ENCODE measurements at places on chromosomes 12 and 14.

DNA sequence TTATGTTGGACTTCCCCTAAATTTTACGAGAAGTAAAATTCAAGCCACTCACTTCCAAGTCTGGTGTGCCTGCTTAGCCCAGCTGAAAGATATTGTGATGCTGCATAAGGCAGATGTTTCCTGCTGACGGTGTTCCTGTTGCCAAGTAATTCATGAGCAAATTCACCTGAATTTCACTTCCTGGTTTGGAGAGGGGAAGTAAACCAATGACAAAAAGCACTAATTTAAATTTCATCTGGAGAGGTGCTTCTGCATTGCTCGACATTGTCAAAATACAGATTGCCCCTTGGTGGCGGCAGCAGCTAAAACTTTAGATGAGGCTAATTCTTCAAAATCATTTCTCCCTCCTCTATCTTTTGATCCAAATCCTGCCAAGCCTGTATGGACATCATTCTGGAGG, 281.1 kb downstream of the AACS start:
- no peak for DNase-seq

DNA sequence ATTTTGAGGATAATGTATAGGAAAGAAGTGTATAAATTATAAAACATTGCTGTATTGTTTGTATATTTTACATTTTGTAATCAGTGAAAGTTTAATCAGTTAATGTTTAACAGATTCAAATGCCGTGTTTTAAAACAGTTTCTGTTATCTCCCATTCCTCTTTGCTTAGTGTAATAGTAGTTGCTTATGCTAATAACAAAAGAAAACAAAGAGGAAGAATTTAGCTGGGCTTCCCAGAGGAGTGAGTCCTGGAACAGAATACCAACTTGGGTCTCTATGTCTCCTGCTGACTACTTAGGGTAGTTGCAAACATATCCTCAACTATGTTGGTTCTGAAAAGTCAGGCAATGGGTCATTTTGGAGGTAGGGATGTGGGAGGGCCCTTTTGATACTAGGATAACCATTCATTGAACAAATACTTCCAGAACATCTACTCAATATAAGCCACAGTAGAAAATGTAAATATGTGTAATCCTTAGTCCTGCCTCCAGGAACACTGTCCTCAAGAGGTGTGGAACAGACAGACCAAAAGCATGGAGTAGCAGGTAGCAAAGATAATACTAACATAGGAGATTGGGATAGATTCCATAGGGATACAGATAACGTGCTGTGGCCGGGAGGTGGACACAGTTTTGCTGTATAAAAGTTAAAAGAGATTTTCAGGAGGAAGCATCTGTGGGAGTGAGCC, 36.1 kb upstream of the EVL start:
- no peak for DNase-seq

GRCh38 chr12:117067016-117067415, 32.2 kb downstream of the TESC start:
- no peak for DNase-seq

- DNase-seq, result no peak
Observed at GRCh38 chr14:54457609-54457996, 16.4 kb upstream of the CNIH1 start.

GRCh38 chr14:65290830-65291229, 121.7 kb upstream of the FUT8 start:
- DNase-seq, result no peak

- no peak for DNase-seq
Observed at GRCh38 chr12:121145221-121145620, 12.5 kb downstream of the P2RX7 start.

All from NCI-H1417 treated with DMSO at 0.1 percent for 48 hours (cell line).